H9 (cell line): ENCODE measurements at places on chromosomes 11 and 22. TPM values are rescaled to one million over a fixed set of nuclear protein-coding genes. Genes with fewer than 3 reads are reported as not detected.

The NOX4 gene
- 2.3 and 3.0 TPM in 2 replicates for total RNA-seq

The DEFB131B gene
- not detected in 2 replicates for total RNA-seq

The FAM83F gene
- total RNA-seq: 17.4 and 19.6 TPM in 2 replicates

The NTM gene
- total RNA-seq: 9.9 and 13.8 TPM in 2 replicates

The SCGB1C1 gene
- not detected in 2 replicates for total RNA-seq

The IFITM10 gene
- 0.59 and 0.77 TPM in 2 replicates for total RNA-seq

DNA sequence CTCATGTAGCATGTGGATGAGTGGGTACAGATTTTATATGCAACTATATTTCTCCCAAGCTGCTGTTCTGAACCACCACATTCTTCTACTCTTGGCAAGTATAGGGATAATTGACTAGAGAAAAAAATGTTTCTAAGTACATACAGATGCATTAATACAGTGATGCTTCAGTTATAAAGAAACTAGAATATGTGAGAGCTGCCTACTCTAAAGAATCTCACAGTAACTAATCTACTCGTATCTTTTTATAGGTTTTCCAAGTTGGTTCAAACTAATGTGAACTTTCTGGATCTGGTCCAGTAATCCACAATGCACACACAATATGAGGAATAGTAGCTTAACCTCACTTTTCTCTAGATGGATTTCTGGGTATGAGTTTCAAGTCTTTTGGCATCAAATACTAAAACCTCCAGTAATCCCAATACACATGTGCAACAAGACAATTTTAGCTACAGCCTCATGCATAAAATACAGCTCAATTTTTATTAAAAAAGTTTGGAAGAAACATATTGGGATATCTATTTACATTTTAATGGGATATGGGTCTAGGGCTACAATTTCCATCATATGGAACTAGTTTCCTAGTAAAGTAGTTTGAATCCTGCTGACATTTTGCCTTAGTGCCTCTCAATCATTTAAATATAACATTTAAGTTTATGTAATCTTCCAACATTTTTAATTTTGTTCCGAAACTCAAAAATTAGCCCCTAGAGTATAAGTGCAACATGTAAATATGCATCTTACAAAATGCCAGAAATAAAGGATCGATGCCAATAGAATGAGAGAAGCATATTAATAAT, 2209.7 kb downstream of the LRRC4C start:
- H3K27me3 ChIP-seq: no peaks in the 10 kb centered on the region
- DNase-seq: no peak
- no peak overlapping the region for H3K4me3 ChIP-seq
- H3K27ac ChIP-seq: no peak overlapping the region
- no peaks in the 10 kb centered on the region for H3K4me1 ChIP-seq

- DNase-seq: no peak
- H3K36me3 ChIP-seq: no peaks in the 10 kb centered on the region
- no peak overlapping the region for H3K27ac ChIP-seq
- no peak overlapping the region for H3K4me3 ChIP-seq
- no peaks in the 10 kb centered on the region for H3K4me1 ChIP-seq
Observed at GRCh38 chr11:15829312-15829711, 527.0 kb downstream of the SOX6 start.

- no peak for DNase-seq
- no peaks in the 10 kb centered on the region for H3K36me3 ChIP-seq
- H3K27me3 ChIP-seq: no peaks in the 10 kb centered on the region
- no peak overlapping the region for H3K4me3 ChIP-seq
Observed at GRCh38 chr11:25860677-25861450, 471.1 kb upstream of the ANO3 start.

DNA sequence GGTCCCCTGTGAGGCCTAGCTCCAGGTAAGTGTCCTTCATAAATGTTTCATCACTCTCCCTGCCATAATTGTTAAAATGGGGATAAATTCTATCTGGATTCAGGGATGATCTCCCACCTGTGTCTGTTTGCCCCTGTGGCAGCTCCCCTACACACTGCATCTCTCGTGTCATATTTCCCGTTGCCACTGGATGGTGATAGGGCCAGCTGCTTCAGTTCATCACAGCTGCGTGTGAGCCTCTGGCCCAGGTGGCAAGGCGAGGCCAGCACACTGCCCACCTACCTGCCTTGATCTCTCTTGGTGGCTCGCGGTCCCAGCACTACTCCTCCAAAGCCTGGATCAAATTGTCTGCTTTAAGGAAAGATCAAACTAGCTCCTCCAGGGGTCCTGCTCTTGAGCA, 187.4 kb downstream of the GRIK4 start:
- no peaks in the 10 kb centered on the region for H3K27me3 ChIP-seq
- no peak overlapping the region for H3K27ac ChIP-seq
- no peak for DNase-seq
- no peaks in the 10 kb centered on the region for H3K36me3 ChIP-seq
- H3K4me1 ChIP-seq: no peaks in the 10 kb centered on the region

GRCh38 chr22:20563466-20563906, 56.1 kb downstream of the MED15 start:
- peaks cover 39% of the 10 kb centered on the region for H3K36me3 ChIP-seq
- no peaks in the 10 kb centered on the region for H3K27me3 ChIP-seq
- H3K4me1 ChIP-seq: no peaks in the 10 kb centered on the region
- no peak overlapping the region for H3K4me3 ChIP-seq
- no peak overlapping the region for H3K27ac ChIP-seq

- peaks cover 6% of the 10 kb centered on the region; the same call in 1 of the 2 replicates for H3K36me3 ChIP-seq
- H3K4me1 ChIP-seq: no peaks in the 10 kb centered on the region
- H3K27ac ChIP-seq: no peak overlapping the region
Observed at GRCh38 chr22:46646531-46647215, 26.5 kb downstream of the GRAMD4 start.

GRCh38 chr11:124863826-124864165, 1.4 kb upstream of the ROBO3 start:
- no peak overlapping the region for H3K27ac ChIP-seq
- no peaks in the 10 kb centered on the region for H3K36me3 ChIP-seq
- peaks cover 83% of the 10 kb centered on the region for H3K27me3 ChIP-seq
- no peak for DNase-seq
- no peaks in the 10 kb centered on the region; the same call in 1 of the 2 replicates for H3K4me1 ChIP-seq

GRCh38 chr11:77035580-77035979, 1.4 kb downstream of the B3GNT6 start:
- peaks cover 9% of the 10 kb centered on the region; the same call in 1 of the 2 replicates for H3K27me3 ChIP-seq
- H3K4me1 ChIP-seq: no peaks in the 10 kb centered on the region
- H3K27ac ChIP-seq: no peak overlapping the region
- no peaks in the 10 kb centered on the region for H3K36me3 ChIP-seq

DNA sequence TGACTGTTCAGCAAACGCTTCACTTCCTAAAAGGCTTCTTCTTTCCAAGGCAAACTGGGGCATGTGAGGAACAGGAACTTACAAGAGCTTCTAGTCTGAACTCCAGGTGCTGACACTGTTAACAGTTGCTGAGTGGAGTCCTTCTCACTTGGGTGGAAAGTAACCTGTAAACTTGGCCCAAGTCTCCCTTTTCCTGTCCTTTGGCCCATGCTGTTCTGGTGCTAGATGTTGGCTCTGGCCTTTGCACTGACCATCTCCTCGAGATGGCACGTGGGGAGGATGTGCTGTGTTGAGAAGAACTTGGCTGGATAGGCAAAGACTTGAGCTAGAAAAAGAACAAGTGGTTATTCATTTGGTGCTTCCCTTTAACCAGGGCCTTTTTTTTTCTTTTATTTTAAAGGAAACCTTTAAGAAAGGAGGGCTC, 53.6 kb downstream of the PTPRJ start:
- H3K4me3 ChIP-seq: no peak overlapping the region
- H3K4me1 ChIP-seq: peaks cover 10% of the 10 kb centered on the region; the same call in 1 of the 2 replicates
- H3K36me3 ChIP-seq: no peaks in the 10 kb centered on the region
- no peaks in the 10 kb centered on the region for H3K27me3 ChIP-seq
- DNase-seq: no peak

- H3K27ac ChIP-seq: no peak overlapping the region
- H3K27me3 ChIP-seq: peaks cover 16% of the 10 kb centered on the region
- peaks cover 2% of the 10 kb centered on the region; the same call in 1 of the 3 replicates for H3K36me3 ChIP-seq
- no peaks in the 10 kb centered on the region for H3K4me1 ChIP-seq
- DNase-seq: no peak
Observed at GRCh38 chr11:72587696-72588095, 86.5 kb downstream of the PDE2A start.

DNA sequence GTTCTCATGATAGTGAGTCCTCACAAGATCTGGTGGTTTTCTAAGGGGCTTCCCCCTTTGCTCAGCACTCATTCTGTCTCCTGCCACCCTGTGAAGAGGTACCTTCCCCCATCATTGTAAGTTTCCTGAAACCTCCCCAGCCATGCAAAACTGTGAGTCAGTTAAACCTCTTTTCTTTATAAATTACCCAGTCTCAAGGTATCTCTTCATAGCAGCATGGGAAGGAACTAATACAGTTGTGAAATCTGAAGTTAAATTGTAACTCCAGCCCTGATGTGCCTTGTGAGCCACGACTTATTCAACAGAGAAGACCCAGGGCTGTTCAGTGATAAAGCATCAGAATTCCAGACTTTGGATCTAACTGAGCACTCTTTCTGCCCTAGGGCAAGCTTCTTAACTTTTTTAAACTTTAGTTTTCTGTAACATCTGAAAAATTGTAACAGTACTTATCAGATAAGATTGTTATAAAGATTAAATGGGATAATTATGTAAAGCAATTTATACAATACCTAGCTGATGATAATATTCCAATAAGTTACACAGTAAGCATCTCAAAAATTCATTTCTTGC, 220.0 kb downstream of the TRPC6 start:
- peaks cover 8% of the 10 kb centered on the region for H3K36me3 ChIP-seq
- DNase-seq: no peak
- no peaks in the 10 kb centered on the region for H3K27me3 ChIP-seq

- H3K4me1 ChIP-seq: no peaks in the 10 kb centered on the region
- H3K27ac ChIP-seq: no peak overlapping the region
- H3K36me3 ChIP-seq: no peaks in the 10 kb centered on the region
- no peak overlapping the region for H3K4me3 ChIP-seq
- no peaks in the 10 kb centered on the region for H3K27me3 ChIP-seq
- DNase-seq: no peak
Observed at GRCh38 chr22:30777587-30777986, 82.9 kb downstream of the OSBP2 start.
